ENCODE measurements at places on chromosomes 4 and X. TPM values are rescaled to one million over a fixed set of nuclear protein-coding genes. Genes with fewer than 3 reads are reported as not detected.

Gene MSANTD1
- 0.48 TPM for total RNA-seq

Gene MUC7
- not detected for total RNA-seq

Gene TLR10
- 0.27 TPM for total RNA-seq

Gene MBNL3
- 6.9 TPM for total RNA-seq

Gene REELD1
- total RNA-seq, result 0.16 TPM

Gene UBL4A
- 40.4 TPM for total RNA-seq

Gene PPBP
- not detected for total RNA-seq

Gene XK
- not detected for total RNA-seq

Gene PPEF2
- not detected for total RNA-seq

Gene NLGN4X
- not detected for total RNA-seq

Gene EGFL6
- 0.93 TPM for total RNA-seq

Gene ZCCHC12
- total RNA-seq, result 0.60 TPM

Gene PDZD4
- 1.2 TPM for total RNA-seq

Gene TEX13C
- total RNA-seq, result not detected

- DNase-seq, result no peak
Measured at GRCh38 chrX:65635378-65635777, 32.1 kb upstream of the MSN start.

- peak; percentile 11 for DNase-seq
Measured at GRCh38 chr4:94390804-94391410, 48.3 kb upstream of the HPGDS start.

DNA sequence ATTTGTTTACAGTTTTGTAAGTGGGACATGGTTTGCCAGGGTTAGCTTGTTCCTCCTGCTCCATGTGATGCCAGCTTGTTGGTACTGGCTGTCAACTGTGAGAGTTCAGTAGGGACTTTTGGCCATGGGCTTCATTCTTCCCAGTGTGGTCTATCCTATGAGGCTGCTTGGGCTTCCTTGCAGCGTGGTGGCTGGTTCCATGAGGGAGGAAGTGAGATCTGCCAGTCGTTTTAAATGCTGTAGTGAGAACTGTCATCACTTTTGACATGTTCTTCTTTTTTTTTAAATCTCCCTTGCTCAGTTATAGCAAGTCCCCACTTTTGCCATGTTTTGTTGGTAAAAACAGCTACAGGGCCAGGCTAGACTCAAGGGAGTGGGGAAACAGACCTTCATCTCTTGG is 15.9 kb downstream of the NSD2 start:
- no peak for DNase-seq

- peak; percentile 96 for DNase-seq
Measured at GRCh38 chrX:15737959-15738902, at the start of gene CA5B. Gene CA5B (plus strand): TSS chrX:15738270. CDS start chrX:15750024, 11,754 bp downstream.

- DNase-seq, result no peak
Measured at GRCh38 chr4:186719925-186720694, 3.5 kb downstream of the FAT1 start.

GRCh38 chr4:144809056-144809640 is 163.2 kb downstream of the HHIP start:
- no peak for DNase-seq

DNA sequence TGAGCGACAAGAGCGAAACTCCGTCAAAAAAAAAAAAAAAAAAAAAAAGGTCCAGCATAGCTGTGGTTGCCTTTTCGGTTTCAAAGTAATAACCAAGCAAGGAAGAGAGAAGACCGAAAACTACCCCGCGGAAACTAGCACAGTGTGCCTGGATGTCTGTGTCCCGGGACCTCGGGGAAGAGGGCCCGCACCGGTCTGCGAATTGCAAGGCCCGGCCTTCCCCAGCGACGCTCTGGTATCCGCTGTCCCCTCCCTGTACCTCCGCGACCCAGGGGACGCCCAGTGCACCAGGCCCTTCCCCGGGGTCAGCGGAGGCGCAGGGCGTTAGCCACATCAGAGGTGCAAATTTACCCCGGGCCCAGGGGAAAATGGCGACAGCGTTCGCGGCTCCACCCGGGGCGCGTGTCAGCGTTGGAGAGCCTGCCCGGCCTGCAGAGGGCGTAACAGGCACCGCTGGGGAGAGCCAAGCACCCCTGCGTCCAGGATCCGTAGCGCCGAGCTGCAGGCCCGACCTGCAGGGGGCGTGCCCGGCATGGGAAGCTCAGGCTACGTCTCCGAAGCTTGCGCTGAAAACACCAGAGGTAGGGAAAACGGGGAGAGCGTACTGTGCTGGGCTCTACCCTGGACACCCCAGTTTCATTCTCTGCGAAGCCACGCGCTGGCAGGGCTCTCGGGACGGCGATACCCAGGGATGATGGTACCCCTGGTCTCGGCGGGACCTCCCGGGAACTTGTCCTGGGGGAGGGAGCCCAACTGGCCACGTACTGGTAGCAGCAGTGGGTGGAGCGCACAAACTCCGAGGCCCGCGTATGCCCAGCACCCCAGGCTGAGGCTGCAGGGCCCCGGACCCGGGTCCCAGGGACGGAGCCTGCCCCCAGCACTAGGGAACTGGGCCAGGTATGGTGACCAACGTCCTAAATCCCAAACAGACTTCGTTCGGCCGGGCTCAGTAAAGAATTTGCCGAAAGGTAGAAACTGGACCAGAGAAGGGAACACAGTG is 16.2 kb downstream of the NKX6-1 start:
- DNase-seq, result no peak

GRCh38 chr4:90001023-90001422 is 106.4 kb downstream of the MMRN1 start:
- DNase-seq, result no peak

GRCh38 chrX:41386222-41386990 is 52.4 kb downstream of the DDX3X start:
- DNase-seq, result no peak

DNA sequence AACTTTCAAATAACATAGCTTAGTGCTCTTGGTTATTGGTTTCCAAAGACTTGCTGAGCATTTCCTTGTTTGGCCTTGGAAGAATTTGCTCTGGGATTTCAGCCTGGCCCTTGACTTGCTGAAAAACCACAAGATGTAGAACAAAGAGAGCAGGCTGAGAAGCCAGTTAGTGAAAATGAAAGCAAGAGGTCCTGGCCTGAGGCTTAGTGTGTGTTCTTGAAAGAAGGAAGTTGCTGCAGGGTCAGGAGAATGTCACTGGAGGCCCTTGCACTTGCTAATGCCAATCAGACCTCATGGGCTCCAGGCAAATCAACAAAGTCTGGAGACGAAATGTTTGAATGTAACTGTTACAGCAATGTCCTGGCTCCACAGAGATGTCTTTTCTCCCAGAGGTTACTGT is 79.4 kb downstream of the SYNPO2 start:
- DNase-seq, result no peak

DNA sequence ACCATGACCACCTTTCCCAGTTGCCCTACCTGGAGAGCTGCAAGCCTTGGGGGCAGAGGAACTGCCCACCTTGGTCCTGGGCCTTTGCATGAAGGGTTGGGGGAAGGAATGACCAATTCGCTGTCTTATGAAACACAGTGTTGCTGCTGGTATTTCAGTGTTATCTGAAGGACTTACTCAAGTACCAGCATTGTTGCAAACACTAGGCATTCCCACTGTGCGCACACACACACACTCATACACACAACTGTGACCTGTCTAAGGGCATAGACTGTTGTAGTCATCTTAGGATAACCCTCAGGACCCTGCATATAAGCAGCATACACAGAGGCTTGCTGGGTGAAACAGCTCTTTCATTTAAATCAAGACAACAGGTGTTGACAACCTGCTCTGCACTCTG is 210.9 kb downstream of the EVC2 start:
- DNase-seq, result no peak

- DNase-seq, result no peak
Measured at GRCh38 chr4:101075536-101075935, 271.8 kb downstream of the PPP3CA start.

GRCh38 chr4:21678711-21679110 is 269.9 kb downstream of the KCNIP4 start:
- no peak for DNase-seq

DNA sequence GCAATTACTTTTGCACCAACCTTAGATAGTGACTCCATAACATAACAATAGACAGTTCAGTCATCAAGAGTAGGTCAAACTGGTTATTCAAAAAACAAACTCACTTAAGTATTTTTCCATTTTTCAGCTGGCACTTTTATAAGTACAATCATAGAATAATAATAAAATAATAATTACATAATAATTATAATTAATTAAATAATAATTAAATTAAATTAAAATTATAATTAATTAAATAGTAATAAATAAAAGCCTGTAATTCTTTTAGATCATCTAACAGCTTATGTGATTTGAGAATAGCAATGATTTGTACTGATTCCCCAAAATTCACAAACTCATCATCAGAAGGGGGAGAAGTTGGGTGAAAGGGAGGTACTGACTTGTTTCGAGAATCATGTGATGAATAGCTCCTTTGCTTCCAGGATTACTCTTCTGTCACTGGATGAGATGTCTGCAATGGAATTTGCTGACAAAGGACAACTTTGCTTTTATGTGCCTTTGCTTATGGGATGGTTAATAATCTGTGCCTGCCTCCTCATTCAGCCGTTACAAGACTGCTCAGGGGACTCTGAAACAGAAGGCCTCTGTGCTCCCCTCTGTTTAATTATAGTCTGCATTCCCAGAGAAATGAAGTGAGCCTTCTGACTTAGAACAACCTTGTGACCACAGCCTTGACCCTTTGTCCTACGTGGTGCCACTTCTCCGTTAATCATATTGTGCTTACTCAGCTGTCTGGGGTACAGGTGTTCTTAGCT is 104.8 kb upstream of the ENPEP start:
- no peak for DNase-seq

DNA sequence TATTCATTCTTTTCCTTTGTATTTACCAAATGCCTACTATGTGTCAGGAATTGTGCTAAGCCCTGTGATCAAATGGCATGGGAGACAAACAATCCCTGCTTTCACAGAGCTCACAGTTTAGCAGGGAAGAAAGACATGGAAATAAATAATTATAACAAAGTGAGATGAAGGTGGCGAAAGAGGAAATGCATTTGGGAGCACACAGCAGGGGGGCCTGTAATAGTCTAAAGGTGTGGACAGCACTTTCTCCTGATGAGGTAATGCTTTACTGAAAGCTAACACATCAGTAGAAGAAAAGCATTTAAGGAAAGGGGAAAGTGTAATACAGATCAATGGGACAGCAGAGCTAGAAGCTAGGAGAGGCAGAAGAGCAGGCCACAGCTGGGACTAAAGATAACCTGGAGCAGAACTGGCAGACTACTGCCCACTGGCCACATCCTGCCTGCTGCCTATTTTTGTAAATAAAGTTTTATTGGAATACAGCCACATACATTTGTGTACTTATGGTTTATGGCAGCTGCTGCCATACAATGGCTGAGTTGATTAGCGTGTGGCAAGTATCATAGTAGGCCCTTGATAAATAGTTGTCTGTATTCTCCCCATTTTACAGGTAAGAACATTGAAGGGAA is 67.1 kb upstream of the TAPT1 start:
- DNase-seq, result no peak

- no peak for DNase-seq
Measured at GRCh38 chr4:140247237-140247636, 93.3 kb upstream of the MAML3 start.

GRCh38 chr4:4849106-4849505 is 10.4 kb upstream of the MSX1 start:
- DNase-seq, result no peak

- DNase-seq, result no peak
Measured at GRCh38 chr4:128823025-128823661, 13.6 kb downstream of the JADE1 start.

DNA sequence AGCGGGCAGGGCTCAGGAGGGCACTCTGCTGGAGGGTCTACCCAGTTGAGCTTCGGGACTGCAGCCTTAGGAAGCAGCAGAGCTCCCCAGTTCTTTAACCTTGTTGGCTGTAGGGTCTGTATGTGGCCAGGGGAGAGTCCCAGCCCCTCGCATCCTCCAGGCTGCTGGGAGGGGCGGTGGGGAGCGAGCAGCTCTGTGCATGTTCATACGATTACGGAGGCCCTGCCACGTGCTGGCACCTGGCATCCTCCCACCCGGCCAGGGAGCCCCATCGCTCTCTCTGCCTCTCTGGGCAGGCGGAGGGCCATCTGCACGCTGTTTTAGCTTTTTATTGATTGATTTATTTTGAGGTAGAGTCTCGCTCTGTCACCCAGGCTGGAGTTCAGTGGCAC is 21.2 kb downstream of the NSG1 start:
- no peak for DNase-seq

GRCh38 chr4:188143731-188144130 is 4.5 kb downstream of the TRIML1 start:
- DNase-seq, result no peak

- no peak for DNase-seq
Measured at GRCh38 chrX:111411983-111412382, at the start of gene DCX. Gene DCX (minus strand): TSS chrX:111412192. CDS start chrX:111410398, 1,794 bp downstream.

DNA sequence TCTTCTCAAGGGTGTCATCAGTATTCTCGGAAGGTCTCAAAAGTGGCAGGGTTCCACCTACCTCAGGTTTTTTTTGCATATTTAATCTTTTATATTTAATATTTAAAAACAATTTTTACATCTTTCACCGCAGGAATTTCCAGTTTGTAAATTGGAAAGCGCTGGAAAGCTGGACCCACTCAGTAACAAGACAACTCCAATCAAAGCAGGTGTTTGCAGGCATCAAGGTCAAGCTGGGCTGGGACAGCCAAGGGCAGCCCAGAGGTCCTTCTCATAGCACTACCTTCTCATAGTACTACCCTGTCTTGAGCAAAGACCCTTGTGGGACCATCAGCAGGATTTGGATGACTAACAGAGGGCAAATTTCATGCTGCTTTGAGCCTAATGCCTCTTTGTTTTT is 160.1 kb downstream of the TET2 start:
- DNase-seq, result no peak

DNA sequence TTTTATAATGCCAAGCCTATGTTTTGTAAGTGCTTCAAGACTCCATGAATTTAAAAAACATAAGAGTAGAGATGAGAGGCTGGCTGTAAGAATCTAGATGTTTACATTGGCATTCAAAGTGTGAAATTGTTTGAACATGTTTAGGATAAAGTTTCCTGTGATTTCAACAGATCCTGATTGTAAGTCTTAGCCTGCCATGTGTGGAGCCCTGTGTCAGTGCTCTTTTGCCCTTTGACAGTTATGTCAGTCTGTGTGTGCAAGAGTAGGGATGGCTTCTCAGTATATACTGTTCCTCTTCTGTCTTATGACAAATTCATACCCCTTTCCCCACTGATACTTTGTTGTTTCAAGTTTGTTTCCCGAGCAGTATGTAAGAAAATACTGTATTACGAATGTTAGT is 68.2 kb downstream of the USP9X start:
- DNase-seq, result no peak

- DNase-seq, result no peak
Measured at GRCh38 chr4:15562114-15562513, 92.4 kb downstream of the CC2D2A start.

- DNase-seq, result no peak
Measured at GRCh38 chrX:36019125-36019524, 99.6 kb downstream of the CFAP47 start.

DNA sequence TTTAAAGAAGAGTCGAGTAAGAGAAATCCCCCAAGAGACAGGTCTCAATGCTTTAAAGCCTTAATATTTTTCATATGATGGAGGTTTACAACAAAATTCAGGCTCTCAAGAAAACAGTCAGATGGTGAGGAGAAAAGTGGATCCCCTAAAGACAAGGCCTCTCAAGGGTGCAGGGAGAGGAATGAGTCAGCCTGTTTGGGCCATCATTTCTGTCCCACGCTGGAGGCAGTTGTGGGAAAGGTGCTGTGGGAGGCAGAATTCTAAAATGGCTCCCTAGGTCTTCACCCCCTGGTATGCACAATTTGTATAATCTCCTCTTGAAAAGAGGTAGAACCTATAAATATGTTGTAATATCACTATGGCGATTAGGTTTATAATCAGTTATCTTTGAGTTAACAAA is 4.6 kb upstream of the TIFA start:
- no peak for DNase-seq

All from activated naive CD4-positive, alpha-beta T cell treated with anti-CD3 and anti-CD28 coated beads, Interleukin-2, amount 50 U/mL, for 72 hours (primary cell).